ENCODE measurements at places on chromosomes 5 and 9.

DNA sequence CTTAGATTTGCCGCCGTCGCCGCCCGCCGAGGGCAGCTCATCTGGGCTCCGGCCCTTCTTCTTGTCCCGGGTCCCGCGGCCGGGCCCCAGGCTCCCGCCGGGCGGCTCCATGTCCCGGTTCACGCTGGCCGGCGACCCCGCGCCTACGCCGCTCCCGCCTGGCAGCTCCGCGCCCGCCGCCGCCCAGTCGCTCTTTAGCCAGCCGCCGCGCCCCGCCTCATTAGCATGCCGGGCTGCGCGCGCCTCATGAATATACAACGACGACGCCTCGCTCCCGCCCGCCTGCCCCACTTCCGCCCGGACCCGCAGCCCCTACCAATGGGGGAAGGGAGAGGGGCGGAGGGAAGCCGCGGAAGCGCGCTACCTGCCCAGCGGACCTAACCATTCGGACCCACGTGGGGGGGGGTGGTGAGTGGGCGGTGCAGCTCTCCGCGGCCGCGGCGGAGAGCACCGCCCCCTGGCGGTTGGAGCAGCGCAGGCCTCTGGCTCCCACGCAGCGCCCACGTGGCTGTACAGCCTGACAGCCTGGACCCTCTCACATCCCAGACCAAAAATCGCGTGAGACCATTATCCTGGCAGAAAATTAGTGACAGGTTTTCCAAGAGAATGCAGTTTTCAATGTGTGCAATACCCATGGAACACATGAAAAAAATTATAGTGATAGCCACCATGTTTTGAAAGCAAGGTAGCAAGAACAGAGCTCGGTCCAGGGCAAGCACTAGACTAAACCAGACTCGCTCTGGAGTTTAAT lies at the start of gene DIAPH1:
TSS of gene DIAPH1 (minus strand) at position 197 of the 751 bp plus-strand sequence. CDS start at position 111, 86 bp downstream.
- peak; percentile 98 for DNase-seq

- peak; percentile 63 for DNase-seq
Measured at GRCh38 chr5:163916376-163916775, 411.0 kb downstream of the MAT2B start.

GRCh38 chr5:88872971-88873370 lies 10.0 kb downstream of the MEF2C start:
- no peak for DNase-seq

DNA sequence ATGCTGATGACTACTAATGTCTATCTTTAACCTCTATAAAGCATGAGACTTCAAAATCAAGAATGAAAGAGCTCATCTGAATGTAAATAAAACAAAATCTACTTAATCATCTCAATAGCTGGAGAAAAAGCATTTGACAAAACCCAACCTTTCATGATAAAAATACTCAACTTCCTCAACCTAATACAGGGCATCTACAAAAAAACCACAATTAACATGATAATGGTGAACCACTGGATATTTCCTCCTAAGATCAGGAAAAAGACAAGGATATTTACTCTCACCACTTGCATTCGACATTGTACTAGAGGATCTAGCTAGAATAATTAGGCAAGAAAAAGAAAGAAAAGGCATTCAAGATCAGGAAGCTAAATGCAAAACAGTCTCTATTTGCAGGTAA lies 49.3 kb downstream of the FAM169A start:
- DNase-seq, result no peak
